ENCODE measurements at places on chromosomes 5 and 9.

DNA sequence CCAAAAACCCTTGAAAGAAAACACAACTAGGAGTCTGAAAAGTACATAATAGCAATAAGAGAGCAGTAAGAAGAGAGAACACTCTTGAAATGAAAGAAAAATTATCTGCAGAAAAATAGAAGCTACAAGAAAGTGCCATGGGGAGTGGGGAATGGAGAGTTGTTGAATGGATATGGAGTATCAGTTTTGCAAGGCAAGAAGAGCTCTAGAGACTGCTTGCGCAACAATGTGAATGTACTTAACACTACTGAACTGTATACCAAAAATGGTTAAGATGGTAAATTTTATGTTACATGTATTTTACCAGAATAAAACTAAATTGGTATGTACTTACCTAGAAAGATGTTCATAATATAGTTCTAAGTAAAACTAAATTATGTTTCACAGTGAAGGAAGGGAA, 54.8 kb upstream of the RASGRF2 start:
- DNase-seq = no peak

GRCh38 chr5:53165431-53166182, 56.0 kb upstream of the MOCS2 start:
- DNase-seq = no peak

GRCh38 chr5:10586555-10586954, 22.7 kb downstream of the ANKRD33B start:
- DNase-seq = no peak

DNA sequence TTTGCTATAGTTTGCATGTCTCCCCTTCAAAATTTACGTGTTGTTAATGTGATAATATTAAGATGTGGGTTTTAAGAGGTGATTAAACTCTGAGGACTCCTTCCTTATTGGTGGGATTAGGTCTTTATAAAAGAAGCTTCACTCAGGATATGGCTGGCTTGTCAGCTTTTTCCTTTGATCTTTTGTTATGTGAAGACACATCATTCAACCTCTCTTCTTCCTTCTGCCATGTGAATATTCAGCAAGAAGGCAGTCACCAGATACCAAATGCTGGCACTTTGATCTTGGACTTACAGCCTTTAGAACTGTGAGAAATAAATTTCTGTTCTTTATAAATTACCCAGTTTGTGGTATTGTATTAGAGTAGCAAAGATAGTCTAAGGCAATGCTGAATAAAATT, 855.9 kb upstream of the CDH10 start:
- DNase-seq = no peak

DNA sequence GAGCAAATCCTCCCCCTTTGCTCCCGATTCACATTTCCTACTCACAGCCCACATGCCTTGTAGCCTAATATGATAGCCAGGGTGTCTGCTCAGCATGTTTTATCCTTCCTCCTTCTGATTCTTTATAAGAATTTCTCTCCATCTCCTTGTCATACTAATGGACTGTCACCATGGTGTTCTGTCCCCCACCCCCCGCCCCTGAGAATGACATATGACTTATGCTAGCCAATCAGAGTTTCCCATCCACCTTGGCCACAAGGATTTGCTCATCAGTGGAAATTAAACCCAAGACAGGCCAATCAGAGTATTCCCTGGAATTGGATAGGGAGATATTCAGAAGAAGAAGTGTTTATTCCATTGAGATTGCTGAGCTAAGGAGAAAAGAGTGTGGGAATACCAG, 16.0 kb downstream of the ABLIM3 start:
- no peak for DNase-seq
